ENCODE measurements at places on chromosomes 4 and X.

- DNase-seq = no peak
These were observed 7.3 kb downstream of the TREX2 start for GRCh38 chrX:153438532-153438931.

DNA sequence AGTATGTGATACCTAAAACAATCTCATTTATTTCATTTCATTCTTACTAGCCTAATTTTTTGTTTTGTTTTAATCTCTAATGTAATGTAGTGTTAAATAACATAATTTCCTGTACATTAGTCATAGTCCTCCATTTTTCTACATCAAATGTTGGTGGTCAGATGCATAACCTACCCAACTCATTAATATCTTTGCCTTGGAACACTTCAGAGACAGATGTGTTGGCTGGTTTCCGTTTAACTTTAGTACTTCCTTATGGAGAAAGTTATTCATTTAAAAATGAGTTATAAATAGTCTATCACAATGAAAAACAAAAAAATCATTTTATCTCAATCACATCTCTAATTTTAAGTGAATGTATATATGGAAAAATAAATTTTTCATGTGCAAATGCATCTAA lies 190.2 kb downstream of the ANTXR2 start:
- DNase-seq = no peak

GRCh38 chr4:7356667-7357310 lies 77.9 kb downstream of the PSAPL1 start:
- no peak for DNase-seq

- no peak for DNase-seq
These were observed 126.8 kb upstream of the APOOL start for GRCh38 chrX:84876876-84877275.

DNA sequence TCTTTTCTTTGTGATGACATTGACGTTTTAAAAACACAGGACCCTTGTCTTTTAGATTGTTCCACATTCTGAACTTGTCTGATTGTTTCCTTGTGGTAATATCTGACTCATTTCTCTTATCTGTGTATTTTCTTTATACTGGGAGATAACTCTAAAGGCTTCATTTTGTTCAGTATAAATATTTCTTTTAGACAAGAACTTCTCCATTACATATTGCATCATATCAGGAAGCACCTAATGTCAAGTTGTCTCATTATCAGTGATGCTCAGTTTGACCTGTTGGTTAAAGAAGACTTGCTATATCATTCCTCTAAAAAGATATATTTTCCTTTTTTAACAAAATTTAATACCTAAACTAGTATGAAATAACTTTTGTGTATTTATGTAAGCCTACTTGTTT lies 152.3 kb upstream of the BMP3 start:
- DNase-seq = no peak

DNA sequence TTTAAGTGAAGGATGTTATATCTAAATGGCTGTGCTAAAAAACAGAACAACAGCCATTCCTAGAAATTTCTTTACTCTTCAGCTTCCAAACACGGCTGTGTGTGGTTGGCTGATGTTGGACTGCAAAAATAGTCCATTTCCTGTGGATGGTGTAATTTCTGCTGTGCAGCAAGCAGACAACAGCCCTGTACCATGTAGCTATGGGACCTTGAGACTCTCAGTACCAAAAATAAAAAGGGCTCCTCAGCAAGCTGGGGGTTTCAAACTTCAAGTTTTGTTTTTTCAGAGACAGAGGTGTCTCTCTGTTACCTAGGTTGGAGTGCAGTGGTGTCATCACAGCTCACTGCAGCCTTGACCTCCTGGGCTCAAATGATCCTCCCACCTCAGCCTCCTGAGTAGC lies 18.1 kb downstream of the CD40LG start:
- DNase-seq = no peak

GRCh38 chrX:103418811-103419340 lies 42.5 kb downstream of the BEX3 start:
- no peak for DNase-seq

DNA sequence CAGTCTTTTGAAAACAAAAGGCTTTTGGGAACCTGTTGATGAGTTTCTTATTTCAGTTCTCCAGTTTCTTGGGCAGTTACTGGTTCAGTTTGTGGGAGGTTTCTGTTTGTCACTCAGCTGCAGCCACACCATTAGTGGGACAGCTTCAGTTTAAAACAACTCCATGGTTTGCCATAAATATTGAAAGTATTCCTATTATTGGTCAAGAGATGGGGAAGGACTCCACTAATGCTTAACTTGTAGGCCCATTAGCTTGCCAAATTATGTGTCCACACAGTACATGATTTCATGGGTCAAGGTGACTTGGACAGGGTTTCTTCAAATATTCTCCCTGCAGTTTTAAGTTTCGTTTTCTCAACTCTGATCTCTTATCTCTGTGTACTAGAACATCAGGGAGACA lies 15.5 kb upstream of the ASIC5 start:
- DNase-seq = no peak

DNA sequence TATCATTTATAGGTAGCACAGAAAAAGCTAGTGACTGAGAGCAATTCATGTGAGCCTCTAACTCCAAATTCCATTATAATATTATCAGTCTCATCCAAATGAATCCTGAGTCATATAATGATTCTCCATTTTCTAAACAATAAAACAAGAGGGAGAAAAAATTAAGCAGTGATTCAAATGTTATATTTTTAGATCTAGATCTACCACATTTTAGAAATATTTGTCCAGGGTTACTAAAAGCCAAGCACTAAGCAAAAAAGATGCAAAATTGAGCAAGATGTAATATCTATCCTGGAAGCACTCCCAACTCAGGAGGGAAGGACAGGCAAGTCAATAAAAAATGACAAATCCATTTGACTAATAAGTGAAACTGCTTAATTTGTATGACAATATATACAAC lies 172.8 kb downstream of the FBXW7 start:
- DNase-seq = no peak

GRCh38 chrX:20472148-20472547 lies 205.4 kb upstream of the RPS6KA3 start:
- no peak for DNase-seq

DNA sequence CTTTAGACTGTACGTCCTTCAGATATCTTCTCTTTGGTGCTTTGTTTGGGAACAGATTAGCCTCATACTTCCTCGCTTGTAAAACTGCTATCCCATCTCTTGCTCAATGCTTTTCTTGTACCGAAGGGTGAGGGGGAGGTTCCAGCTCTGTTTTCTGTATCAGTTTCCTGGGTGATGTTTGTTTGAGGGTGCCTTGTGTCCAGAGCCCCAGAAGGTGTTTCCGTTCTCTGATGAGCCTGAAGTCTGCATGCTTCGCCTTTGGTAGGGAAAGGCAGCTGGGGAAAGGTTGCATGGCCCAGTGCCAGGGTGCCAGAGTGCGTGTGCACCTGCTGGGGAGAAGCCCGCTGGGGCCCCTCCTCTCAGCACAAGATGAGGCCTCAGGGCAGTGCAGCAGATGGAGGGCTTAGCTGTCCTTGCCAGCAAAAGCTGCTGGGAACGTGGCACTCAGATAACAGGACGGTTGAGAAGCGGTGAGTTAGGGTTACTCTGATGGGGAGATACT lies 73.7 kb downstream of the TBL1X start:
- no peak for DNase-seq

- DNase-seq = no peak
These were observed 84.7 kb upstream of the NDST3 start for GRCh38 chr4:117949621-117950020.

DNA sequence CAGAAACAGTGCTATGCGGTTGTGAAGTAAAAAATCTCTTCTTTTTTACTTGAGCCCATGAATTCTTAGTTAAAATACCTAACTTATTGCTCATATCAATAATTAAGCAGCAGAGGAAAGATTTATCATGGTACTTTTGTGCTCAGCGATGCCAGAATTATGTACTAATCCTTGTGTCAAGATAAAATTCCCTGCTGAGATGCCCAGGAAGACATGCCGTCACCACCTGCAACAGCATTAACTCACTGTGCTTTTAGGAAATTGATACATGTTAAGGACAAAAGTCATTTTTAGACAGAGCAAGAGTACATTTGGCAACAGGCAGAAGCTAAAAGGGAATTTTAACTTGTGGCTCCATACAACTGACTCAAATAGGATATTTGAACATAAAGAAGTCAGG lies 138.9 kb downstream of the NPNT start:
- DNase-seq = no peak

DNA sequence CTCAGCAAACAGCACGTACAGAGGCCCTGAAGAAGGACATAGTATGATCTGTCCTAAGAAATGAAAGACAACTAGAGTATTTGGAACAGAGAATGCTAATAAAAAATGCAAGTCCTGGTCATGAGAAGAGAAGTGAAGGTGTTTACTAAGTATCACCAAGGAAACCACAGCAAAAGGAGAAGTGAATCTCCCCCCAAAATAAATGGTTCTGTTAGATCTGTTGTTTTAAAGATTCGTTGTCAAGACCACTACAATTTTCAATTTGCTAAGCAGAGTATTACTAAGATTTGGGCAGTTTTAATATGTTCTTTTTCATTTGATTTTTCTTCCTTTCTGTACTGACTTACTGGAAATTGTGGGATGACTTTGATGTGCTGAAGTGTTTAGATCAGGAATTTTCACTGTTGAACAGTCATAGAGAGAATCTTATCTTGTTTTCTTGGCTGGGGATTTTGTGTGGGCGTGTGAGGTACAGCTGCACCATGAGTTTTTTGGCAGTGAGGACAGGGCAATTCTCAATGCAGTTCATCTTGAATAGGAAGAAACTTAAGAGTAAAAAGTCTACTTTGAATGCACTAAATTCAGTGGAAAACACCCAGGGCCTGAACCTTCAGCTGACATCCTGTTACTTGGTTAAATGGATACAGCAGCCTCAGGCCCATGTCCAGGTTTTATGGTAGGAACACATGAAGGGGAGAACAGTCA lies 132.2 kb downstream of the STIM2 start:
- no peak for DNase-seq

DNA sequence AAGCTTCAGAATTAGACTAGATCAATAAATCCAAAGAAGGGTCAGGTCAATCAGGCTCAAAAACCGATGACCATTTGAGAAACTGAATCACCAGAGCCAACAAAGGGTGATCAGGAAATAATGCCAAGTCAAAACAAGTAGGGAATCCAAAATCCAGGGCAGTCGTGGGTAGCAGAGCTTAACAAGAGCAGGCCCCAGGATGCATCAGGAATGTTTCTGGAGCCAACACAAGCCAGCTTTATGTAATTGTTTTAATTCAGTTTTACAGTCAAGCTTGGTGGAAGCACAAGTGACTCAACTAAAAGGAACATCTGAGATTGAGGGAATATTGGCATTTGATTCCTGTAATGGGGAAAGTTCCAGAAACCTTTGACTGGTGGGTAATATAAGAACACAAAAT lies 237.9 kb upstream of the EDA2R start:
- DNase-seq = no peak

DNA sequence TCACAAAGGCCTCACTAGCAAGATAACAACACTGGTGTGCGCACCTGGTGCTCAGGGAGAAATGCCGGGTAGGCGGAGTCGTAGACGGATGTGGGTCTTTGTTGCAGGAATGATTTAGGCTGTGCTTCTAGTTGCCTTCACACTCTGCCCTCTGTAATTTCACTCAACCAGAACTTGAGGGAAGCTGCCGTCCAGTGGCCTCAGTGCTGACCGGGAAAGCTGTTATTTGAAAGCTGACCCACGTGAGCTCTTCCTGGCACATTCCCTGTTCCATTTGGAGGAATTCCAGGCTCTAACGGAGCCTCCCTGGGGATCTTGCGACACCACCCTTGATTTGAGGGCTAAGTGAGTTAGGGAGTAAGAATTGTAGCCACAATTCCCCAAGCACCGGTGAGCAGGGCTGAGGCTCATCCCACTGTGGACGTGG lies 15.9 kb downstream of the SH3TC1 start:
- no peak for DNase-seq

DNA sequence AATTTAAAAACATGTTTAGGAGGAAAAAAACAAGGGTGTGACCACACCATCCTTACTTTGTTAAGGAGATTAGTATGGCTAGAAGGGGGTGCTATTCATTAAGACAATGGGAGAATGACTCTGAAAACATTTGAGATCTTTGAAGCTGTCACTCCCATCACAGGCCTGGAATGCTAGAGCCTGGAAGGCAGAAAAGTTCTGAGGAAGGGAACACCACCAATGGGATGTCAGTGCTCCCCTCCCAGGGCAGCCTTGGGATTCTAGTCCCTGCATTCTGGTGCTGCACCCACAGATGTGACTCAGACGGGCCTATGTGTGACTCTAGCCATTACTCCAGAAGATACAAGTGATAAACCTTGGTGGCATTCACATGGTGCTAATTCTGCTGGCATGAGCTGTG lies 162.2 kb upstream of the ANXA10 start:
- no peak for DNase-seq

DNA sequence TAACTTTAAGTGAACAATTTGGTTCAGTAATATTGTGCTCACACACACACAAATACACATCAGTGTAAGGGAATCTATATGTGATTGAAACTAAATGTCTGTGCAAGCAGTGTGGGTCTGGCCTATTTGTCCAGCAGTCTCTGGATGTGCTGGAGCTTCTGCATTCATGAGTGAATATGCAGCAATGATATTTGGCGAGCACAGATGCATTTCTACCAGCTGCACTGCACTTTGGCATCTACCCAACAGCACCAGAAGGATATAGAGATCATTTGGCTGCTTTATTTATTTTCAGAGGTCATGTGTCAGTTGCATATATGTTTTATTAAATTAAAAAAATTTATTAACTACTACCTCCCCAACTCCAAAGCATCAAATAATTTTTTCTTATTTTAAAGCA lies 613.4 kb upstream of the NR3C2 start:
- DNase-seq = no peak

GRCh38 chrX:150007356-150007755 lies 69.1 kb upstream of the EOLA2 start:
- no peak for DNase-seq

DNA sequence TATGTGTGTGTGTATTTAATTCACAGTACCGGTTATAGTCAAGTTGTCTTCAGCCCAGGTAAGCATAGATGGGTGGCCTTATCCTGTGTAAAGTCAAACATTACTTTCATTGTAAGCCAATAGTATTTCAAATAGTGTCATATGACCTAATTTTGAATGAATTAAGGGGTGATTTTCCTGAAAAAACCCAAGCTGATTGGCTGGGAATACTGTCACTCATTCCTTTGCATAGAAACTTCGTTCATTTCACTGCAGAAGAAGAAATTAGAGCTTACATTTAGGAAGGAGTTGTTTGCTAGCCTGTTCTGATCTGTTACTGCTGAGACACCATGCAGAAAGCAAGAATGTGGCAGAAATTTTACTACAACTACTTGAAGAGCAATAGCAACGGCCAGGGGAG lies 45.4 kb downstream of the SMARCAD1 start:
- no peak for DNase-seq

DNA sequence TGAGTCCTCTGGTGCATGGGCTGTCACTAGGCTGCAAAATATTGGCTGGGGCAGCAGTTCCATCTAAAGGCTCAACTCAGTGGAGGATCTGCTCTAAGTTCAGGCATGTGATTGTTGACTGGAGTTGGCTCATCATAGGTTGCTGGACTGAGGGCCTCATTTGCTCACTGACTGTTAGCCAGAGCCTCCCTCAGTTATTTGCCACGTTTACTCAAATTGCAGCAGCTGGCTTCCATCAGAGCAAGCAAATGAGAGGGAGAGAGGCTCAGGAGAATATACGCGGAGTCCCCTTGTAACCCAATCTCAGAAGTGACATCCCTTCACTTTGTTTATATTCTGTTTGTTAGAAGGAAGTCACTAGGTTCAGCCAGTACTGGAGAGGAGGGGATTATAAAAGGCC lies 54.1 kb downstream of the BMP3 start:
- no peak for DNase-seq
